T-cell (primary cell): ENCODE measurements at places on chromosomes 4 and X.

DNA sequence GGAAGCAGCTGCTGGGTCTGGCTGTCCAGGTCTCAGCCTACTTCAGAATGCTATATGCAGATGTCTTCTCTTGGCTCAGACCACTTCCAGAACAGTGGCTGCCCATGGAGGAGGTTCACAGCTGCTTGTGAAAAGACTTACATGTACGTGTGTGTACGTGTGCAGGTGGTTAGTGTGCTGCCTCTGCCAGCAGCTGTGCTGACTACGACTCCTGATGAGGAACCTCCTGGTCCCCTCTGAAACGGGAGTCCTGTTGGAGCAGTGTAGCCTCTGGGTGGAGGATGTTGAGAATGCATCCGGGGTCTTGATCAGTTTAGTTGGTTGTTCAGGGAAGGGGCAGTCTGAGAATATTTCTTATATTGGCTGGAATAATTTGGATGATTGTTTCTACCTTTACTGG is 155.9 kb upstream of the WDR1 start:
- DNase-seq, result no peak

DNA sequence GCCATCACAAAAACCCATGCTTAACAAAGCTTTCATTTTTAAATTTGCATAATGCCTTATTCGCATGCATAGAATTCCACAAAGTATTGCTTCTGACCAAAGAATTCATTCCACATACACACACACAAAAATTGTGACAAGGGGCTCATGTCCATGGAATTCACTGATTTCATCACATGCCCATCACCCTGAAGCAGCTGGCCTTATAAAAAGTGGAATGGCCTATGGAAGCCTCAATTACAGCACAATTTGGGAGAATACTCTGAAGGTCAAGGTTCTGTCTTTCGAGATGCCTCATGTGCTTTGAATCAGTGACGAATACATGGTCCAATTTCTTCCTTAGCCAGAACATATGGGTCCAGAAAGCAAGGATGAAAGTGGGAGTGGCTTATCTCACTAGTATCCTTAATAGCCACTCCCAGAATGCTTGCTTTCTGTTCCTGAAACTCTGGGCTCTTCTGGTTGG is 165.7 kb downstream of the KDR start:
- DNase-seq, result no peak

GRCh38 chrX:30643313-30643821 is 9.9 kb upstream of the GK start:
- no peak for DNase-seq

GRCh38 chr4:102298716-102299115 is 46.6 kb downstream of the SLC39A8 start:
- DNase-seq, result no peak

DNA sequence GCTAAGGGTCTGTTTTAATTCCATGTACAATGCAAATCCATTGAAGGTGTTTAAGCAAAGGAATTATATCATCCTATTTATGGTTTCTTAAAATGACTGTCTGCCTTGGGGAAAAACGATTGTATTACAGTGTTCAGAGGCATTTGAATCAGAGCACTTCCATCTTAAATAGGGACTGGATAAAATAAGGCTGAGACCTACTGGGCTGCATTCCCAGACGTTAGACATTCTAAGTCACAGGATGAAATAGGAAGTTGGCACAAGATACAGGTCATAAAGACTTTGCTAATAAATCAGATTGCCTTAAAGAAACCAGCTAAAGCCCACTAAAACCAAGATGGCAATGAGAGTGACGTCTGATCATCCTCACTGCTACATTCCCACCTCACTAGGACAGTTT is 1167.2 kb upstream of the PABPC4L start:
- DNase-seq, result no peak

- no peak for DNase-seq
Measured at GRCh38 chr4:48503233-48504025, 13.4 kb downstream of the ZAR1 start.

DNA sequence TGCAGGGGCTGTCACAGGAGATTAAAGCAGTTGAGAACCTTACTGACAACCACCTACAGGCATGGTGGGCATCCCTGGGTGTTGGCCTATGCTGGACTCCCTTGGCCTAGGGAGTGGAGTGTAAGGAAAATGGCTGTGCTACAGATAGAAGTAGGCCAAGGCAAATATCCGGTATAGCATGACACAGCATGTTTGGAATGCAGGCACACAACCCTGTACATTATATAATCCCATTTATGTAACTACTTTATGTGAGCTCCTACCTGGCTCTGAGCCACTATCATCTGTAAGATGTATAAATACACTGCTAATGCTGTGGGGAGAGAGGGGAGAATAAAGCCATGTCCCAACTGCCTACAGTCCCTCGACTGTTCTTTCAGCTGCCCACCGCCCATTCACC is 38.7 kb upstream of the KCTD8 start:
- DNase-seq, result no peak

DNA sequence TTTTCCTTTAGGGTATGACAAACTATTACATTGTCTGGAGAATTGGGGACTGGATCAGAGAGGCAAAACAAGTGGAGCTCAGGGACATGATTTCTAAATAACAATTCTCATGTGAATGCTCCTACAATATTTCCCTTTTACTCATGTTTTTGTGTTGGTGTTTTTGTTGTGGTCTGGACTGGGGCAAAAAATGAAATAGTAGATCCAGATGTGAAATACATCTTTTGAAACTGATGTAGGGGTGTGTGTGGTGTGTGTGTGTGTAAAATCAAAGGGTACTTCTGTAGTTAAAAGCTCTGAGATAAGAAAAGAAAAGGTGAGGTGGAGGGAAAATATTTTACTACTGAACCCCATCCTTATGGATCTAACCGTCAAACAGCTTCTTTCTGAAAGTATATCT is 188.4 kb upstream of the RPL34 start:
- no peak for DNase-seq

- DNase-seq, result no peak
Measured at GRCh38 chr4:95831166-95831565, 8.7 kb upstream of the PDHA2 start.

DNA sequence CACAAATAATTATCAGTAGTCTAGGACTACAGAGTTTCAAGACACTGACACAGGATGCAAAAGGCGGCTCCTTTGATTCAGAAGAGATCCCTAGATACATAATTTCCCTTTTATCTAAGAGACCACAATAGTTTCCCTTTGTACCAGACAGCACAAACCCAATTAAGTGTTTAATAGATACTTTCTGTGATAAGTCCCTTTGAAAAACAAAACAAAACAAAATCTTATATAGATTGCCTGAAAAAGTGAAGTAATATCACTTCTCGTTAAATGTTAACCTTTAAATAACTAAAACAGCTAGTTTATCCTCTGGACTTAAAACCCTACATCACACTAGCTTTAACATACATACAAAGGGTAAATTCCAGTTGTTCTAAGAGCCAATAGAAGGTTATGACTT is 49.9 kb downstream of the APBB2 start:
- DNase-seq, result no peak

- no peak for DNase-seq
Measured at GRCh38 chr4:5204781-5205180, 153.5 kb downstream of the STK32B start.

- DNase-seq, result no peak
Measured at GRCh38 chrX:38820751-38821150, 19.5 kb downstream of the MID1IP1 start.

GRCh38 chr4:54067166-54067565 is 2.8 kb upstream of the CHIC2 start:
- DNase-seq, result no peak

- no peak for DNase-seq
Measured at GRCh38 chrX:28876408-28876807, 289.2 kb downstream of the IL1RAPL1 start.

DNA sequence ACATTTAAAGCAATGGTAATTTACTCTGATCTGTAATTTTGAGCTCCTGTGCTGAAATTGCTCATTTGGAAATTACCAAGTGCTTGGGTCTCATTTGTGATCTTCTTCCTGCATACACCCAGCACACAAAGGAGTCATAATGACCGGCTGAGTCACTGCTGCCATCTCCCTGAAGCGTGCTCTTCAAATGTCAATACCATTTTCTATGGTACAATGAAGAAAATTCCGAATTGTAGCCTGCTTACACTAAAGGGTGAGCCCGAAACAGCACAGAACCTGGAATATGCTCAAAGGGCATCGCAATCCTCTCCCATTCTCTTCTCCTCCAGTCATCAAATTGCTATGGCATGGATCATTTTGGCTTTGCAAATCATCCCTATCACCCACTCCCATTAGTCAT is 140.5 kb downstream of the GRIA3 start:
- no peak for DNase-seq

DNA sequence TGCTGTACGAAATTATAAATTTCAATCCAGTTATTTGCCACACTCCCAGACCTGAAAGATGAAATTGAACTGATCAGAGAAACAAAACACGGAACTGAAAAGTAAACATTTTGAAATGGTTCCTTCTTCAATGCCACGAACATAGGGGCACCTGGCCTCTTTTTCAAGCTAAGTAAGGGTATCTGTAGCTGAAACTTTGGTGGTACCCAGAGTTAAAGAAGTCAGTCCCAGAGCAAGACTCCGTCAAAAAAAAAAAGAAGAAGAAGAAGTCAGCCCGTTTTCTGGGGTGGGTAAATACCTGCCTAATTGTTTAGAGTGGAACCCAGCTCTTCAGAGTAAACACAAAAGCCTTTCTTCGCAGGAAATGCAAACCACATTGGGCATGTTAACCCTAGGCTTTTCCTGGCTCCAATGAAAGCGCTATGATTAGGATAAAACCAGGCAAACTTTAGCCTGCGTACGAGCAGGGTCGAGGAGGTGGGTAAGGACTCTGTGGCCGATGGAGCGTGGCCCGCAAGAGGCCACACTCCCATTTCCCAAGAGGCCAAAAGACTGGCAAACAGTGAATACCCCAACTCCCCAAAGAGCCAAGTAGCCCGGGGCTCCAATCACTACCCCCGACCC is 1.3 kb downstream of the ANTXR2 start:
- DNase-seq, result no peak

- DNase-seq, result no peak
Measured at GRCh38 chrX:73812256-73812655, 249.3 kb downstream of the CHIC1 start.

- DNase-seq, result no peak
Measured at GRCh38 chrX:68072041-68072440, 361.3 kb downstream of the OPHN1 start.

DNA sequence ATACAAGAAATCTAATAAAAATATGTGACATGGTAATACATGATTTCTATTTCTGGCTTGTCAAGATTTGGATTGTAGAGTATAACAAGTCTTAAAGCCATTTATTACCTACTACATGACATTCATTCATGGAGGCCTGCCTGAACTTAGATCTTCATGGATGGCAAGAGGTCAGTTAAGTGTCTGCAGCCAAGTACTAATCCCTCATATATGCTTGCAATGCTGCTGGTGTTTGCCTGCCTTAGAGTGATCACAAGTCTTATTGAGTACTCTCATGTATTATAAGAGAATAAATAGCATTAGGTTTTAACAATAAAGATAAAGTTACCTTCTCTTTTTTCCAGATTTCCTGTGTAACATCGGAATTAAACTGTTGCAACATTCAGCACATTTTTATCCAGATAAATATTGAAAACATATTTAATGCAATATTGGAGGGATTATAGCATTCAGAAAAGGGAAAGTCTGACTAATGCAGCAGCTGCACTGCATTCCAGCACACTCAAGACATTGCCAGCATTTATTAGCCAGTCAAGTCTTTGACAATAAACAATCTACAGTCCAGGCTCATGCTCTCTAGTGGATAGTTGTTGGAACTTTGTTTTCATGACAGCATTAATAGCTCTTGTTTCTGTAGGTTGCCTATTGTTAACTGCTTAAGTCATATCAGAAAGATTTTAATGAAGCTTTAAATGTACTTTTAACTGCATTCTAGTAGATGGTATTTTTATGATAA is 737.1 kb downstream of the FAT4 start:
- no peak for DNase-seq

DNA sequence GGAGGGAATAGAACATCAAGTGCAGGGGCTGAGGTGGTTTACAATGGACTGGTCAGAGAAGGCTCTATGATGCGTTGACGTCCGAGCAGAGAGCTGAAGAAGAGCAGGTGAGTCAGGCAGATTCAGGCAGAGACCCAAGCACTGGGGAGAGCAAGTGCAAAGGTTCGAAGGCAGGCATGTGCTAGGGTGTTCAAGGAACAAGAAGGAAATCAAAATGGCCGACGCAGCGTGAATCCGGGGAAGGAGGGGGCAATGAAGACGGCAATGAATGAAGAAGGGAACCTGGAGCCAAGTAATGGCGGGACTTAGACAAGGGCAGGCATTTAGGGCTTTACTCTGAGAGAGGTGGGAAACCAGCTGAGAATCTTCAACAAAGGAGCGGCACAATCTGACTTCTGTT is 56.8 kb upstream of the DCTD start:
- DNase-seq, result no peak

GRCh38 chr4:71692198-71692597 is 91.7 kb downstream of the GC start:
- no peak for DNase-seq

- no peak for DNase-seq
Measured at GRCh38 chr4:189124149-189124758, 816.4 kb upstream of the FRG1 start.

DNA sequence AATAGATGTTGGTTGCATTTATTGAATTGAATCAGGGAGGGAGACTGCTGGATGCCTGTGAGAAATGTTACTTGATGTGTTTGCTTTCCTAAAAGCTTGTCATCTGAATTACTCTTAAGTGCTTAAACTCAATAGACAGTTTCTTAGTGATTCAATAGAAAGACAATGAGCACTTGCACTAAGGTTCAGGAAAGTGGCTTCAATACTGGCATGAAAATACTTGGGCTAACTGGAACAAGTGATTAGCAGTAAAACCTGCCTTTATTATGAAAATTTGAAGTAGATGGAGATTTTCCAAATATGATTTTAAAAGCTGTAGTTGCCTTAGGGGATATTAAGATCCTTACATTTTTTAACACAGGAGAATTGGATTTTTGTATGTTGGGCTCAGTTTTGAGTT is 123.3 kb downstream of the RNF150 start:
- no peak for DNase-seq

DNA sequence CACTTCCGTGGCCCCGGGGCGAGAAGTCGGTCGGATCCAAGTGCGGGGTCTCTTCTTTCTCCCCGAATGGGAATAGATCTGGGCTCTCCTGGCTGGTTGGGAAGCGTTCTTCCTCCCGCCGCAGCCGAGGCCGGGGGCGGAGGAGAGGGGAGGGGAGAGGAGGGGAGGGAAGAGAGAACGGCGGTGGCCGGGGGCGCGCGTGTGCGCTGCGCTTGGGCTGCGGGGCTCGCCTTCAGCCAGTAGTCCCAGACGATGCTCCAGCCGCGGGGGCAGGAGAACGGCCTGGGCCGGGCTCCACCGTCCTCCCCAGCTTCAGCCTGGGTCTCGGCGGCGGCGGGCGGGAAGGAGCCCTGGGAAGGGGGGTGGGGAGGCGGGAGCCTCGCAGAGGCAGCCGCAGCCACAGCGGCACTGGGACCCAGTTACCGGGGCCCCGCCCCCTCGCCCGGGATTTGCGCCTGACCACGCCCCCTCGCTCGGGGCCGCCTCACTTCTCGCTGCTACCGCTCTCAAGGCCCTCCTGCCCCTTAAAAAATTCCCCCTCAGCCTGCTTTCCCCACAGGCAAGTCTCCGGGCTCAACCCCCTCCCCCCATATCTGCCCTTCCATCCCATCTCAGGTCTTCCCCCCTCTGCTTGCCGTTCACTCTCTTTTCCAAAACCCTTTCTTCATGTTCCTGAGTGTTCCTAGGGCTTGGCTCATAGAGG is at the start of gene FGD1:
TSS of gene FGD1 (minus strand) at position 421 of the 703 bp plus-strand sequence. CDS start 802 bp downstream, outside the sequence.
- peak; percentile 39 for DNase-seq
